ENCODE measurements at places on chromosomes 12 and 14.

GRCh38 chr12:111453071-111453989 lies 47.6 kb downstream of the SH2B3 start:
- no peak for DNase-seq

- no peak for DNase-seq
Observed at GRCh38 chr14:29990993-29991392, 63.3 kb upstream of the PRKD1 start.

DNA sequence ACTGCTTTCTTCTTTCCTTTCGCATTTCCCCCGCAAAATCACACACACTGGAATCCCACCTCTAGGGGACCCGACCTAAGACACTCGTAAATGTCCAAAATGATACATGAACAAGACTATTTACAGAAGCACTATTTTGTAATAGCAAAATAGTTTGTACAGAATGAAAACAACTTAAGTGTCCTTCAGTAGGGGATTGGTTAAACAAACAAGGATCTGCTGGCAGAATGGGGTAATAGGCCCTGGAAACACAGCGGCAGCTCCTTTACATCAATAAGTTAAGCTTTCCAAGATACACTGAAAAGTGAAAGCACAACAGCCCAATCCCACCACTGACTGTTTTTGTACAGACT lies 48.8 kb downstream of the LTBP2 start:
- DNase-seq: no peak

GRCh38 chr14:92453691-92454090 lies 59.9 kb upstream of the RIN3 start:
- no peak for DNase-seq

- DNase-seq: no peak
Observed at GRCh38 chr12:51484119-51484518, 59.5 kb downstream of the SLC4A8 start.

DNA sequence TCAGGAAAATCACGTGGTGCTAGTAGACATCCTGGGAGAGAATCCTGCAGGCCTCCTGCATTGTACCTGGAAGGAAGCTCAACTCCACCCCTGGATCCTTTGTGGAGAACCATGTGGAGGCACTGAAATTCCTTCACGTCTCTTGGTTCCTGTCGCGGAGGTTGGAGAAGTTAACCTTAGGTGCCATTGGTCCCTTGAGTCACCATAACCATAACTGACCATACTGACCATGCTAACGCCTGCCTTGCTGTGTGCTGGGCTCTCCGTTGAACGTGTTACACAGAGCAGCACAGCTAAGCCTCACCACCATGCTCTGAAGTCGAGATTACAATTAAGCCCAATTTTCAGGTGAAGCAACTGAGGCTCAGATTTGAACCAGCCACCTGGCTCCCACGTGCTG lies 18.6 kb downstream of the C14orf132 start:
- no peak for DNase-seq

DNA sequence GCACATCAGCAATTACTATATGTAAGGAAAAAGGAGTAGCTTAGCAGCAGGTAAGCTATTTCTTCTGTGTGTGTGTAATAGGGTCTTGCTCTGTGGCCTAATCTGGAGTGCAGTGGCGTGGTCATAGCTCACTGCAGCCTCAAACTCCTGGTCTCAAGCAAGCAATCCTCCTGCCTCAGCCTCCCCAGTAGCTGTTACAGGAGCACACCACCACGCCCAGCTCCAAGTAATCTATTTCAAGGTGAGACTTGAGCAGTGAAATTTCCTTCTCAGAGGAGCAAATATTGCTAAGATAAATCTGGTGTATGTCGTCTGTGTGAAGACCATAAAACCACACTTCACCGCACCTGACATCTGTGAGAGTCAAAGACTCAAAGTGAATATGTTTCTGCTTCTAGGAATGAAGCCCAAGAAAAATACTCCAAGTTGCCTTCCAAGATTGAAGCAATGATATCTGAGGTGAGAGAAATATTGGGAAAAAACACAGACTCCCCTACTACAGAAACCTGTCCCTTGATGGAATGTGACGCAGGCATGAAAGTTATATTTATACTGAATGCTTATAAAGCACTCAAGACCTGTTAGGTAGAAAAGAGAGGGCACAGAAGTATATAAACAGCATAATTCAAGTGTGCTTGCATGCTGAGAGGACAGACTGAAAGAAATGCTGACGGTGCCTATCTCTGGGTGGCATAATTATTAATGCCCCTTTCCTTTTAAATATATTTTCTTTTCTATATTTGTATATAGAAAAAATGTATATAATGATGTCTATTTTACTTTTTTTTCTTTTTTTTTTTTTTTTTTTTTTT lies 2.5 kb upstream of the SELPLG start:
- no peak for DNase-seq

DNA sequence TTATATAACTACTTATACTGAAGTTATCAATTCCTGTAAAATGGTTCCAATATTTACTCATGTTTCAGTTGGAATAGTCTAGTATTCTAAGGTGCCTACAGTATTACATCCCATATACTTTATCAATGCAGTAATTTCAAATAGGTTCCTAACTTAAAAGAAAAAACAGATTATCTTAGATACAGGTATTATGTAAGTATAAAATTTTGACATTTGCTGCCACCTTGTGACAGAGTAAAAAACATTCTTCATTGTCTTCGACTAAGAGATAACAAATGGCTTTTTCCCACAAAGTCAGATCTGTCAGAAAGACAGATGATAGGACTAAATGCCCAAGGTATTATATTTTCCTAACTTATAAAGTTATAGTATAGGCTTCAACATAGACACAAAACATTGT lies 78.7 kb downstream of the TXNDC16 start:
- no peak for DNase-seq

DNA sequence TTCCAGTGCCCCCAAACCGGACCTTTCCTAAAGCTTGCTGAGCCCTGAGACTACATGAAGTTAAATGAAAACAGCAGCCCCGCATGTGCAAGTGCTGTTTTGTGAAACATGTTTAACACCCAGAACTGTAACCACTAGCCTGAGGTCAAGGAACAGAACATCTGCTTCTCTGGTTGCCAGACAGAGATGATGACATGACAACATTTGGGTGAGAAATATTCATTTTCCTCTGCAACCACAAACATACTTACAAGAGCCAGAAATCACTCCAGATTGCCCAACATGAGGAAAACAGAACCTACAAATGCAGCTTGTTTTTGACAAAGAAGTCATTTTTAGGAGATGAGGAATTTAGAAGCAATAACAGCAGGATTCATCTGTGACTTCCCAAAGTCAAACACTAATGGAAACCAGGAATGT lies 110.4 kb downstream of the BCAT1 start:
- no peak for DNase-seq

- no peak for DNase-seq
Observed at GRCh38 chr14:102015045-102015685, 50.8 kb downstream of the DYNC1H1 start.

DNA sequence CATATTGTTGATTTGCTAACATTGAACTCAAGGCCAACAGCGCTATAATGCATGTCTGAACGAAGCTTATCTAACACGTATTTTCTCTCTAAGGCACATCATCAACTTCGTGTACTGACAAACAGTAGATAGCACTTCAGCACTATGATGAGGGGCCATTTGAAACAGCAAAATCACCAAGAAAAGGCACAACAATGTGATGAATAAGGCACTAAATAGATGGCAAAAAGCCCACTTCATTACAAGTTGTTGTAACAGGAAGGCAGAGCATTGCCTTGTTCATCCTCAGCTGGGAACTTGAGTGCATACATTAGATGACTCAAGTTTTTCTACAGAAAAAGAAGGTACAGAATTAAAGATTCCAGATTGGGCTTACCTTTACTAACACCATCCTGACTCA lies 75.2 kb downstream of the LIN7A start:
- no peak for DNase-seq

DNA sequence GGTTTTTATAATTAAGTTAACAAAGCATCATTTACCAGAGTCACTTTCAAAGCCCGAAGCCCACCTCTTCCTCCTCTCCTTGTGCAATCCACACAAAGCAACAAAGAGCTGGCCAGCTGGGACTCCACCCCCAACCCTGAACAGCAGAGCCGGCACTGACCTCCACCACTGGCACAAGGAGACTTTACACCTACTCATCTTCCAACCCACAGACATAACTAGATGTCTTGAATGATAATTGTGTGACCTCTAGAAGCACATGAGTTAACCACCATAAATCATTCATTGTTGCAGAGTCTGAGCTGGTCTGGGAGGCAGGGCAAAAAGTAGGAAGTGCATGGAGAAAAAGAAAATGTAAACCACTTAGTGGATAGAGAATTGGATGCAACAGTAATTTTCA lies 72.2 kb downstream of the ST8SIA1 start:
- no peak for DNase-seq

DNA sequence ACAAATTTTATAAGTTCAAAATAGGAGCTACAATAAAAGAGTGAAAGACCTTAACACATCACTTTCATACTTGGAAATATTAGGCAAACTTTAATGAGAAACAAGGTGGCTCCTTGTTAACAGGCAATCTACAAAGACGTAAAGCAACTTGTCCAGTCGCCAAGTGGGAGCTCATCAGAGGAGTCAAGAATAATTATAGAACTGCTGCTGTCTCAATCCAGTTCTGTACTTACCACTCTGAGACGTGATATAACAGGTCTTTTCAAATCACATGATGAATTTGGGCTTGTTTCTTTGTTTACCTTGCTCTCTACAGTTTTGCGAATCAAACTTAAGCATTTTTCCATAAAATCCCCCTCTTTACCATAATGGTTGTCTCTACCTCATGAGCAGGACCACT lies 3.6 kb downstream of the YBX3 start:
- peak; percentile 22 for DNase-seq

All from left ventricle myocardium inferior (tissue), 1 donor.